ENCODE measurements at places on chromosomes 5 and 9.
A peak's percentile ranks its signal among the peaks of the same experiment; 100 is the strongest.

- peak; percentile 24 for DNase-seq
Measured at GRCh38 chr9:79883073-79883645, 311.4 kb downstream of the TLE4 start.

- no peak for DNase-seq
Measured at GRCh38 chr5:57601996-57602395, 119.4 kb upstream of the ACTBL2 start.

DNA sequence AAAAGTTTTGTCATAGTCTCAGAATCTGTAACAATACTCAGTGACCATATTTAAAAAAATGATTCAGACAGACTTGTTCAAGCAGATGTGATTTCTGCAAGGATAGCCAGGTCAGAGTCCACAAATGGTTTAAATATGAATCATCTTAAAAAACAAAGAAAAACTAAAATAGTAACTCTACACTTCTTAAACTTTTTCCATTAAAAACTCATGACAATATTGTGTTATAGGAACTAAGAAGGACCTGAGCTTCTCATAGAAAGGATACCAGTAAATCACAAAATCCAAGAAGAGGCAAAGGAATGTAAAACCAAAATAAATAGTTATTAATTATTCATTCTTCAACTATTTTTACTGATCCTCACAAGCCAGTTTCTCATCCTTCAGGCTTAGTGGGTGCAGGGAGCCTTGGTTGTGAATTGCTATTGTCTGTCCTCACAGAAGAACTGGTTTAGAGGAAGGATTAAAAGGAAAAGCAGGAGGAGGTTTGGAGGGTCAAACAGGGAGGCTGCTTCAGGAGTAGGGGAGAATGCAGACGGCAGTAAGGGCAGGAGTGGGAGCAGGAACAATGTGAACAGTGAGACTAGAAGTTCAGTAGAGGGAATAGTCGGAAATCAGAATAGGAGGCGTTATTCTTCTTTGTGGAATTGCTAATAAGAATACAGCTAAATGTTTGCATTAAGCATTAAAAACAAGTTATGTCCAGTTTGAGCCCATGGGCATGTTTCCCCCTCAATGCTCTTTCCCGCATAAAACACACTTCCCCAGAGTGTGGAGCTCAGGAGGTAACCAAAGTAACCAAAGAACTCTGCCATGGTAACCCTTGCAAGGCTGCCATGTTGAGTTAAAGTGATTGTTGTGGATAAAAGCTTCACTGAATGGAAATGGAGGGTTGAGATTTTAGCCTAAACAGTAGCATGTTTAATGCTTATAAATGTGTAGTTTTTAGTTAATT lies 110.7 kb downstream of the CCDC192 start:
- no peak for DNase-seq

GRCh38 chr5:159456261-159456660 lies 126.0 kb upstream of the IL12B start:
- no peak for DNase-seq

- no peak for DNase-seq
Measured at GRCh38 chr5:168749391-168750100, 170.4 kb upstream of the PANK3 start.

DNA sequence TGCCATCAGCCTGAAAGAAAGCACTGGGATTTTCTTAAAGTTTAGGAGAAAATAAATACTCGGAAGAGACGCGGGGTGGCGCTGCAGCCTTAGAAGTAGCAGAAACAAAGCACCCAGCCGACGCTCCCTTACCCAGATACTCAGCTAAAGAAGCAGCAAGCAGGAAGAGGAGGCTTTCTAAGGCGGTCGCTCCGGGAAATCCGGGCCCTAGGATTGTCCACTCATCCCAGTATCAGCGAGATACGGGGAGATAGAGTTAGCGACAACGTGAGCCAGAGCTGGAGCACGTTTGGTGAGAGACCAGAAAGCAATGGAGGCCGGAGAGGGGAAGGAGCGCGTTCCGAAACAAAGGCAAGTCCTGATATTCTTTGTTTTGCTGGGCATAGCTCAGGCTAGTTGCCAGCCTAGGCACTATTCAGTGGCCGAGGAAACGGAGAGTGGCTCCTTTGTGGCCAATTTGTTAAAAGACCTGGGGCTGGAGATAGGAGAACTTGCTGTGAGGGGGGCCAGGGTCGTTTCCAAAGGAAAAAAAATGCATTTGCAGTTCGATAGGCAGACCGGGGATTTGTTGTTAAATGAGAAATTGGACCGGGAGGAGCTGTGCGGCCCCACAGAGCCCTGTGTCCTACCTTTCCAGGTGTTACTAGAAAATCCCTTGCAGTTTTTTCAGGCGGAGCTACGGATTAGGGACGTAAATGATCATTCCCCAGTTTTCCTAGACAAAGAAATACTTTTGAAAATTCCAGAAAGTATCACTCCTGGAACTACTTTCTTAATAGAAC lies at the start of gene PCDHB2:
Gene PCDHB2, plus strand, starts transcription at position 135 of the 782 bp plus-strand sequence. Its CDS starts 176 bp downstream, at position 311.
- no peak for DNase-seq

- no peak for DNase-seq
Measured at GRCh38 chr9:3332802-3333201, 193.0 kb downstream of the RFX3 start.
